Fibroblast of skin of left quadriceps (primary cell): ENCODE measurements at places on chromosomes 3 and 15.

DNA sequence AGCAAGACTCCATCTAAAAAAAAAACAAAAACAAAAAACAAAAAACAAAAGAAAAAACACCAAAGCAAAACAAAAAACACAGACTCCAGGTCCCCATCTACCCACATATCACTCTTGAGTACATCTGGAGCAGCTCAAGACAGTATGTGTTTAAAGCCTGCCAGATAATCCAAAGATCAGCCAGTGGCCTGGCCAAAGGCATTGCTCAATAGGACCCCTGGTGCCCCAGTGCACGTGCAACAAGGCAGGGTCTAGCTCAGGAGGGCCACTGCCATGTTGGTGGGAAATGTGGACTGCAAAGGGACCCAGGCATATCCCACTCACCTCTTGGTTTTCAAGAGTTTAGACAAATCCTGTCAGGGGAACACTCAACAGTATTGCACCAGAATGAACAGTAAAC is 279.5 kb downstream of the RPLP1 start:
- DNase-seq, result no peak

DNA sequence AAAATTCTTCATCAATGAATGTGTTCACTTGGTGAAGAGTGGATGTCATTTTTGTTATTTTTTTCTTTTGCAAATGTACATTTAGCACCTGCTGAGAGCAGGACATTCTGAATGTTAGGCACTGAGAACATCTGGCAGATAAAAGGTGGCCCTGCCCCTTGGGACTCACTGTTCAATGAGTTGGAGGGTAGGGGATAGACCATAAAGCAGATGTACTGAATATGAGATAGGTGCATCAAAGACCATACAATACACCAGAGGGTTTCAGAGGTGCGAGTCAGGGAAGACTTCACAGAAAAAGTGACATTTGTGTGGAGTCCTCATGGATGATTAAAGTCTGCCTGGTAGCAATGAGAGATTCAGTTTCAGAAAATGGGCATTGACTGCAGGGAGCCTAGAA is 34.2 kb downstream of the EEFSEC start:
- DNase-seq, result no peak

DNA sequence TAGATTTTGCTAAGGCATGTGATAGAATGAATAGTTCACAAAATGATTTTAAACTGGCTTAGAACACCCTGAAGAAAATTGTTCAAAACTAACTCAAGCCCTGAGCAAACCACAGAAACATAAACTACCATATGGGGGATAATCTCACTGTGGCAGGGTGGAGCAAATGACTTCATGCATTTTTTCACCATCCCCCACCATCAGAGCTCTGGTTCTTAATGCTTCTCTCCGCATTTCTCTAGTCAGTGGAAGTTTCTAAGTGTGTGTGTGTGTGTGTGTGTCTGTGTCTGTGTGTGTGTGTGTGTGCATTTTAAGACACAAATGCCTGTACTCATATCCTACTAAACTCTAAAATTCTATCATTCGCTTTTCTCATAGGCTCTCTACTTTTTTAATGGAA is 107.1 kb upstream of the PHLDB2 start:
- DNase-seq, result peak; percentile 96

DNA sequence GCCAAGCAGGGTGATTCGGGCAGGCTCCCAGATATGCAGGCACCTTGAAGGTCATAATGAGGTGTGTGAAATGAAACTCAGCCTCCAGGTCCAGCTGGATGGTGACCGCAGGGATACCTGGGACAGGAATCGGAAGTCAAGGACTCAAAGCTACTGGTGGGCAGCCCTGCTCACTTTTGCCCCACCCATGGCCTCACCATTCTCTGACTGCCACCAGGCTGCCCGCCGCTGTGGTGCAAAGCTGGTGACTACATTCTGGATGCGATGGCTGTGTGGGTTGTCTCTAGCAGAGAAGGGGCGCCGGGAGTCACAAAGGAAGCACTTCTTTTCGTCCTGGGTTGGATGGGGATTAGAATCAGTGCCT is 795 bp downstream of the LAMB2 start:
- no peak for DNase-seq

DNA sequence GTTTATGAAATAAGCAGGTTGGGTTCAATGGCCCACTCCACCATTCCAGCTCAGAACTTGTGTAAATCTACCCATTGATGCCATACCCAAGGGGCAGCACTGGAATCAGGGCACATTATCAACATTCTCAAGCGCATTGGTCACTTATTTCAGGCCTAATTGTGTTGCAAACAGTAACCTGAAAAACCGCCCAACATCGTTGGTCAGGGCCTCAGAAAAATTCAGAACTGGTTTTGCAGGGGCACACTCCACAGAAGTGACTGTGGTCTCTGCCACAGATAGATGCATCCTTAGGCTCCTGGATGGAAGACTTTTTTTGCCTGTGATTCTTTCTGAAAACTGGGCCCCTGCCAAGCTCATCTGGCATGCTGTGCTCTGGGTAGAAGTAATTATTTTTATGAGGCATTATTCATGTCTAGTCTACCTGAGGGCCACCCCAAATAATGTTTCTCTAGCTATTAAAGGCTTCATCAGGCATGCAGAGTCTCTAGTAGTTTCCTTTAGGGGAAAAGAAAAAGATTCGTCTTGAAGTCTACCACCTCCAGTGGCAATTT is 21.7 kb upstream of the LRTM1 start:
- DNase-seq, result no peak

DNA sequence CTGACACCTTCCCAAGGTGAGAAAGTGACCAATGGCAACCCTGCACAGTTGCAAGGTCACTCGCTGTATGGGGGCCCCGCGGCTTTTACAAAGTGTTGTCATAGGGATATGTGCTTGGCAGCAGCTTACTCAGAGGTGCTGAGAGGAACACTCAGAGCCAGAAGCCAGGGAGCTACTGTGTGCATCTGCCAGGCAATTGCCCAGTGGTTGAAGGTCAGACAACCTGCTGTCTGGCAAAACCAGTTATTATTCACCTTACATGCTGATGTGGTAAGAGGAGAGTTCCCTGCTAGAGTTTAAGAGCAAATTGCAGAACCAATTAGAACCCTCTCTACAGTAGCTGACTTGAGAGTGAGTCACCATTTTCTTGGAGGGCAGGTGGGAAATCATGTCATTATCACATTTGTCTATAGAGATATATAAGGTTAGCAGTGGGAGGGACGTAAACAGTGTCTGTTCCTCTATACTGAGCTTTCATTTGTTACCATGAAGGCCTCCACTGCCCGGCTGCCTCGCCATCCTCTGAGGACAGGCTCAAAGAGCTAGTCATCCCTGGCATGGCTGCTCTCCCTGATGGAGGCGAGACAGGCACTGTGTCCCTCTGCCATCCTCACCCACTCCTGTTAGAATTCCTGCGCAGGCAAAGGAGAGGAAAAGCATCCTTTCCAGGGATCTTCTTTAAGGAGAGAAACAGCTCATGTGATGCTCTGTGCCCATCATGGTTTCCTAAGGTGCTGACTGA is 274.4 kb downstream of the PLCL2 start:
- no peak for DNase-seq

GRCh38 chr15:53586799-53587198 is 172.7 kb downstream of the WDR72 start:
- no peak for DNase-seq

GRCh38 chr3:182814419-182815062 is 21.2 kb downstream of the ATP11B start:
- DNase-seq, result no peak
